Endothelial cell of umbilical vein (primary cell): ENCODE measurements at places on chromosomes 5 and 9. TPM values are rescaled to one million over a fixed set of nuclear protein-coding genes. Genes with fewer than 3 reads are reported as not detected.

The PDZD2 gene
- 3.4 and 6.9 TPM in 2 replicates for total RNA-seq

The TAF11L5 gene
- total RNA-seq = not detected in 2 replicates

DNA sequence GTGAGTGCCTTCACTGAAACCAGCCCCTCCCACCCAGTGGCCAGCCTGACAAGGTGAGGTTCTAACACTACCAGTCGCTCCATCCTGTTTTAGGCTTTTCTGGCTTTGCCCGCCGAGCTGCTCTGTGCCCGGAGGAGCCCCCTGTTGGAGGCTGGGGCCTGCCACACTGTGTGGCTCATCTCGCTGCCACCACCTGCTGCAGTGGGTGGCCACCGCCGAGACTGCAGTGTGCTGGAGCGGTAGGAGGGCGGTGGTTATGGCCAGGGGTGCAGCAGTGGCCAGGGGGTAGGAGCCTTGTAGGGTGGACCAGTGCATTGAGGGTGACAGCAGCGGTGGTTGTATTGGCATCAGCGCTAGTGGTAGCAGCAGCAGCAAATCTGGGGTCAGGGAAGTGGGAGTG lies 74.7 kb upstream of the PCAT7 start:
- H3K27ac ChIP-seq = no peak overlapping the region
- no peaks in the 10 kb centered on the region for H3K36me3 ChIP-seq
- H3K4me3 ChIP-seq = no peak overlapping the region
- H3K4me1 ChIP-seq = no peaks in the 10 kb centered on the region
- DNase-seq = no peak
- H3K27me3 ChIP-seq = no peaks in the 10 kb centered on the region

DNA sequence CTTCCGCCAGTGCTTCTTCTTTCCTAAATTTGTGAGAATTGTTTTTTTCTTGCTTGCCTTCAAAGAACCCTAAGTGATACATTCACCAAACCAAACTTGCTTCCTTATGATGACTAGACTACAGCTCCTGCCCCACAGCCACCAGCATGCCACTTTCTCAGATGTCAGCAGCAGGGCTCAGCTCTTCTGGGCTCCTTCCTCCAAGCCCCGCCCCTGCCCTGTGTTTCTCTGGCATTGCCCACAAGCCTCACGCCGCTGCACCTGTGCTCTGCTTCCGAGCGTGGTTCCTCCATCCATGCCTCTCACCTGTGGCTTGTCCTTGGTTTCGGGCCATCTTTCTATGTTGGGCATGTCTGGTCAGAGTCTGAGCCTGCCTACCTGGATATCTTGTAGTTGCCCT lies 10.6 kb downstream of the UNC5A start:
- no peak for DNase-seq
- H3K36me3 ChIP-seq = no peaks in the 10 kb centered on the region
- peaks cover 21% of the 10 kb centered on the region for H3K27me3 ChIP-seq
- H3K4me1 ChIP-seq = no peaks in the 10 kb centered on the region

The GRM6 gene
- not detected in 2 replicates for total RNA-seq

- H3K27ac ChIP-seq = peak overlapping the region; percentile 47
- no peak overlapping the region for H3K4me3 ChIP-seq
- DNase-seq = peak; percentile 73
- H3K4me1 ChIP-seq = peaks cover 28% of the 10 kb centered on the region
- H3K27me3 ChIP-seq = no peaks in the 10 kb centered on the region
- no peaks in the 10 kb centered on the region for H3K36me3 ChIP-seq
Measured at GRCh38 chr5:39080597-39081204, 6.5 kb upstream of the RICTOR start.

GRCh38 chr9:72930828-72931227 lies 22.0 kb downstream of the ALDH1A1 start:
- DNase-seq = no peak
- H3K4me1 ChIP-seq = peaks cover 2% of the 10 kb centered on the region
- H3K4me3 ChIP-seq = no peak overlapping the region
- H3K27ac ChIP-seq = no peak overlapping the region
- H3K27me3 ChIP-seq = no peaks in the 10 kb centered on the region

GRCh38 chr9:93562157-93562556 lies 14.2 kb upstream of the PHF2 start:
- H3K27ac ChIP-seq = no peak overlapping the region
- DNase-seq = no peak
- H3K4me1 ChIP-seq = peaks cover 10% of the 10 kb centered on the region
- no peaks in the 10 kb centered on the region for H3K27me3 ChIP-seq
- H3K4me3 ChIP-seq = no peak overlapping the region

- no peak for DNase-seq
Measured at GRCh38 chr9:128713411-128713780, 10.5 kb downstream of the ZDHHC12 start.

GRCh38 chr5:68319706-68320412 lies 104.3 kb downstream of the PIK3R1 start:
- H3K27me3 ChIP-seq = no peaks in the 10 kb centered on the region
- H3K36me3 ChIP-seq = no peaks in the 10 kb centered on the region
- H3K27ac ChIP-seq = no peak overlapping the region
- no peak for DNase-seq

DNA sequence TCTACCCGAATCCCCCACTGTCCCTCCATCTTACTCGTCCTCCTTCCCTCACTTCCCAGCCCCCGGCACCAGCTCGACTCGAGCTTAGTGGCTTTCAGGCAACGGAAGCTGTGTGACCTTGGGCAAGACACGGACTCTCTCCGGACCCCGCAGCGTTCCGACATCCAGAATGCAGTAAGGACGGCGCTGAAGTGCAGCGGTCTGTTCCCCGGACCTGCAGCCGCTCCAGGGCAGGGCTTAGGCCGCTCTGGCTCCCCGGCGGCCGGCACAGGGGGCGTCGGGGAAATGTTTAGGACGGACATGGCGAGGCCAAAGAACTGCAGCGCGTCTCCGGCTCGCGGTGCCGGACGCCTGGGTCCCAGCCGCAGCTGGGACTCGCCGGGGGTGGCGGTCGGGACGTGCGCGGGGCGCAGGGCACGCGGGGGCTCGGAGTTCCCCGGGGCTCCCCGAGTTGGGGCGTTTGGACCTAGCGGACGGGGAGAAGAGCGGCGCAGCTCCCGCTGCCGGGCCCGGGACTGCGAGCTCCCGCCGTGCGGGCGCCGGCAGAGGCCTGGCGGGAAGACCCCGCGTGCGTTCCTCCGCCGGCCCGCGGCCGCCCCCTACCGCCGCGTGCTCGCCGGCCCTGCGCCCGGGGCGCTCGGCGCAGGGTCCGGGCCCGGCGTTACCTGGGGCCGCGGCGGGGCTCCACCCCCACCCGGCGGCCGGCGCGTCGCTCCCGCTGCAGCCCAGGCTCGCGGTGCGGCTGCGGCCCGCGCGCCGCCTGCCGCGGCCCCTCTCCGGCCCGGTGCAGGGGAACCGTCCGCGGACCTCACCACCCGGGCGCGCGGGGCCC lies 5.6 kb upstream of the RNF44 start:
- H3K27ac ChIP-seq = no peak overlapping the region
- no peaks in the 10 kb centered on the region for H3K36me3 ChIP-seq
- H3K4me3 ChIP-seq = peak overlapping the region; percentile 50
- no peak for DNase-seq

The ZNF608 gene
- total RNA-seq = 29.8 and 33.6 TPM in 2 replicates

- no peaks in the 10 kb centered on the region for H3K36me3 ChIP-seq
- H3K4me3 ChIP-seq = no peak overlapping the region
- no peak for DNase-seq
Measured at GRCh38 chr5:31197183-31197582, 3.7 kb downstream of the CDH6 start.

GRCh38 chr5:82332886-82333615 lies 54.9 kb upstream of the RPS23 start:
- H3K27me3 ChIP-seq = peaks cover 6% of the 10 kb centered on the region
- no peaks in the 10 kb centered on the region for H3K4me1 ChIP-seq
- H3K27ac ChIP-seq = no peak overlapping the region
- DNase-seq = no peak
- no peak overlapping the region for H3K4me3 ChIP-seq

The FBXW2 gene
- 70.2 and 72.3 TPM in 2 replicates for total RNA-seq

The PTPN3 gene
- total RNA-seq = not detected in 2 replicates

The PPP3R2 gene
- not detected in 2 replicates for total RNA-seq

The GABRB2 gene
- not detected in 2 replicates for total RNA-seq

The DIRAS2 gene
- not detected in 2 replicates for total RNA-seq

GRCh38 chr5:132057498-132058255 lies 2.8 kb upstream of the IL3 start:
- no peaks in the 10 kb centered on the region for H3K36me3 ChIP-seq
- DNase-seq = no peak
- H3K27me3 ChIP-seq = peaks cover 1% of the 10 kb centered on the region
- no peaks in the 10 kb centered on the region for H3K4me1 ChIP-seq
- no peak overlapping the region for H3K4me3 ChIP-seq

DNA sequence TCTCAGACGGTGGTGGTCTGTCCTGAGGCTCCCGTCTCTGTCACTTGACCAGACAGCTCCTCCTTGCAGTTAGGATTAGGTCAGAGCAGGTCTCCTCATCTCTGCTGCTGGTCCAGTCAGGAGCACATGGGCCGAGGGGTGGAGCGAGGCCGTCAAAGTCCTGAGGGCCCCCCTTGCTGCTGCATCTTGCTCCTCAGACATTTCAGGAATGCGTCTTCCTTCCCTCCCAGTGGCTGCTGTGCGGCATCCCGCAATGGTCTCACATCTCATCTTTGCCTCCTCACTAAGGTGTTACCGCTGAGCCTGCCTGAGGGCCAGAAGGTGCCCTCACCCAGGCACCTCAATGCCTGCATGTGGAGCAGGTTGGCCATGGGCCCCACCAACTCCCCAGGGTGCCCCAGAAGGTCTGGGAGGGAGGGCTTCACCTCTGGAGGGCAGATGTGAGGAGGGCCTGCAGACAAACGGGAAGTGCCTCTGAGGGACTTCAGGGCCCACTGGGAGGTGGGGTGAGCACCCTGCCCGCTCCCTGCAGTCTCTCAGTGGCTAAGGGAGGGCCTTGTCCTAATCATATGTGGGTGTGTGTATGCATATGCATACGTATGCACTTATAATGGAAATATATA lies 137.7 kb upstream of the LMX1B start:
- peaks cover 6% of the 10 kb centered on the region for H3K4me1 ChIP-seq
- H3K36me3 ChIP-seq = no peaks in the 10 kb centered on the region
- DNase-seq = no peak
- H3K4me3 ChIP-seq = no peak overlapping the region
- no peaks in the 10 kb centered on the region for H3K27me3 ChIP-seq

- DNase-seq = peak; percentile 50
- H3K36me3 ChIP-seq = no peaks in the 10 kb centered on the region
- H3K27me3 ChIP-seq = no peaks in the 10 kb centered on the region
- no peaks in the 10 kb centered on the region for H3K4me1 ChIP-seq
- H3K4me3 ChIP-seq = no peak overlapping the region
- H3K27ac ChIP-seq = no peak overlapping the region
Measured at GRCh38 chr5:96714951-96715451, 52.8 kb downstream of the CAST start.

- no peaks in the 10 kb centered on the region for H3K36me3 ChIP-seq
- DNase-seq = no peak
- H3K27me3 ChIP-seq = no peaks in the 10 kb centered on the region
- no peak overlapping the region for H3K27ac ChIP-seq
- H3K4me1 ChIP-seq = no peaks in the 10 kb centered on the region
Measured at GRCh38 chr5:42228279-42228678, 195.0 kb upstream of the GHR start.

GRCh38 chr9:117415358-117415914 lies 579 bp upstream of the ASTN2 start:
- no peaks in the 10 kb centered on the region for H3K36me3 ChIP-seq
- H3K4me1 ChIP-seq = no peaks in the 10 kb centered on the region
- DNase-seq = no peak
- H3K27ac ChIP-seq = no peak overlapping the region
- H3K4me3 ChIP-seq = peak overlapping the region; percentile 18

GRCh38 chr5:172051643-172052339 lies 45.4 kb upstream of the FBXW11 start:
- no peak overlapping the region for H3K4me3 ChIP-seq
- no peak for DNase-seq
- H3K27me3 ChIP-seq = no peaks in the 10 kb centered on the region
- peaks cover 9% of the 10 kb centered on the region for H3K36me3 ChIP-seq
- peaks cover 19% of the 10 kb centered on the region for H3K4me1 ChIP-seq

The FOXD1 gene
- total RNA-seq = 0.14 and 0.20 TPM in 2 replicates

DNA sequence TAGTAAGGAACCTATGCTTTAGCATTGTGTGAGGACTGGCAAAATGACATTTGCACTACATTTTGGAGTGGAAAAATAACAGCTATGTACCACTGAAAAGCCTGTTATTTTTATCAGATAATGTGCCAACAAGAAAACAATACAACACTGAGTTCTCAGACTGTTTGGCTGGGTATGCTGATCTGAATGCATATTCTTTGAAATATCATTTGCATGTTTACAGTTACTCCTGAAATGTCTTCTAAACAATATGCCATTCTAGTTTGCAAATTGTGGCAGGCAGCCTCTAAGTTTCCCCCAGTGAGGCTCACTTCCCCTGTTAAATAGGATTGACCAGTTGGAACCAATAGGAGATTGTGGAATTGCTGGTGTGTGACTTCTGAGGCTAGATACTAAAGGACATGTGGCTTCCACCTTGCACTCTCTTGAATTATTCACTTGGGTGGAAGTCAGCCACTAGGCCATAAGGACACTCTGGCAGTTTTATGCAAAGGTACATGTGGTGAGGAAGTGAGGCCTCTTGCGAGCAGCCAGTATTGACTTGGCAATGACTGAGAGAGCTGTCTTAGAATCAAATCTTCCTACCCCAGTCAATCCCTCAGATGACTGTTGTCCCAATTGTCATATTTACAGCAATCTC lies 250.4 kb upstream of the PCSK5 start:
- no peak for DNase-seq
- H3K36me3 ChIP-seq = no peaks in the 10 kb centered on the region
- no peaks in the 10 kb centered on the region for H3K27me3 ChIP-seq
- no peak overlapping the region for H3K27ac ChIP-seq
- H3K4me3 ChIP-seq = no peak overlapping the region

DNA sequence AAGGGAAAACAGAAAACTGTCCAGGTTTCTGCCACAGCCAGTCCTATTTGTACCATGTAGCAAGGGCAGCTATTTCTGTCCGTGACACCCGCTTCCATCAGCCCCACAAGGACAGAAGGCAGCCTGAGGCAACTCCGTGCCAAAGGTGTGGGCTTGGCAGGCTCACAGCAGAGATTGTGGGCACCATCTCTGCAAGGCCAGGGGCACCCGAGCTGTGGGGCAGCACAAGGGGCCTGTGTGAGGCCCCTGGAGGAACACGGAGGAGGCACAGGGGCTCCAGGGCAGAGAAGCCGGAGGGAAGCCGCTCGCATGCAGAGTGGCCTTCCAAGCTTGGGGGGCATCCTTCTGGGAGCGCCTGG lies 43.5 kb downstream of the COL23A1 start:
- no peak overlapping the region for H3K4me3 ChIP-seq
- no peaks in the 10 kb centered on the region for H3K27me3 ChIP-seq
- no peaks in the 10 kb centered on the region for H3K36me3 ChIP-seq
- no peak for DNase-seq
- H3K4me1 ChIP-seq = peaks cover 5% of the 10 kb centered on the region
- no peak overlapping the region for H3K27ac ChIP-seq

The NOXA1 gene
- total RNA-seq = 0.91 and 1.3 TPM in 2 replicates

- no peak overlapping the region for H3K4me3 ChIP-seq
- peaks cover 8% of the 10 kb centered on the region for H3K4me1 ChIP-seq
Measured at GRCh38 chr9:136488247-136489214, 5.7 kb upstream of the SEC16A start.
